ENCODE measurements at places on chromosomes 5 and 9.

- no peak for DNase-seq
Observed at GRCh38 chr5:175696139-175696854, 38.4 kb downstream of the HRH2 start.

DNA sequence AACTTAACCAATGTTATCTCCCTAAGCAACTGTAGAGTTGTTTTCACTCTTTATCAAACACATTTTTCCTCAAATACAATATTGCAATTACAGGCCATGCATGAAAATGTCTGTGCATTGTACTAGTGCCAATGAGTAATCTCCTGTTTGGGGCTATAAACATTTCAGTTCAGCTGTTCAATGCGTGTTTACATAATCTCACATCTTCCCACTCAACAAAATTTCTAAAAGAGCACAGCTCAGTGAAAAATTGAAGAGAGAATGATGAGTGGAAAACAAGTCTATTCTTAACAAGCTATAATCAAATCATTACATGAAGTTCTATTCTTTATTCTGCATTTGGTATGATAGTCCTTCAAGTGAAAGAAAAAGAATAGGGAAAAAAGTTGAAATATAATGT lies 780.5 kb upstream of the CDH9 start:
- no peak for DNase-seq

- DNase-seq: peak; percentile 89
Observed at GRCh38 chr5:153476767-153477166, 13.7 kb upstream of the GRIA1 start.

- DNase-seq: no peak
Observed at GRCh38 chr5:129803403-129803802, 55.5 kb downstream of the MINAR2 start.

DNA sequence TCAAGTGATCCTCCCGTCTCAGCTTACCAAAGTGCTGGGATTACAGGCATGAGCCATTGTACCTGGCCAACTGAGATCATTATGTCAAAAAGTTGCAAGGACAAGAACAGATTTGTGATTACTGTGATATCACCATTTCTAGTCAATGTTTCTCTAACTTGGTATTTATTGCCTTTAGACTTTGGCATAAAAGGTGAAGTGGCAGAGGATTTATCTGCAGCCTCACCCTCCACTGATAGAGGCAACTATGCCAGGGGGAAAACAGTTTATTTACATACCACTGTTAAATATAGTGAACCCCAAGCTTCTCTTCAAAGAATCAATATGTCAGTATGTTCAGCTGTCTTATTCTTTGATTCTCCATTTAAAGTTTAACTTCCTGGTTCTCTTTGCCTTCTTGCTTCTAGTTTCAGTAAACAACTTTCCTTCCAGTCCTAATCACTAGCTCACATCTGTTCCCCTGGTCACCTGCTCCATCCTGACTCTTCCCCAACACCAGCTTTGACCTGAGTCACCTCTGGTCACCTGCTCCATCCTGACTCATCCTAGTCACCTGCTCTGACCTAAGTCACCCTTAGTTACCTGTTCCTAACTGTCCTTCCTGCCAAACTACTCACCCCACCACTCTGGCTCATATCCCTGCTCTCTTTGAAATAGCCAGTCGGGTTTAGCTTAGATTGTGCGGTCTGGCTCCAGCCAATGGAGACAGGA lies 29.9 kb downstream of the SEMA6A start:
- no peak for DNase-seq

DNA sequence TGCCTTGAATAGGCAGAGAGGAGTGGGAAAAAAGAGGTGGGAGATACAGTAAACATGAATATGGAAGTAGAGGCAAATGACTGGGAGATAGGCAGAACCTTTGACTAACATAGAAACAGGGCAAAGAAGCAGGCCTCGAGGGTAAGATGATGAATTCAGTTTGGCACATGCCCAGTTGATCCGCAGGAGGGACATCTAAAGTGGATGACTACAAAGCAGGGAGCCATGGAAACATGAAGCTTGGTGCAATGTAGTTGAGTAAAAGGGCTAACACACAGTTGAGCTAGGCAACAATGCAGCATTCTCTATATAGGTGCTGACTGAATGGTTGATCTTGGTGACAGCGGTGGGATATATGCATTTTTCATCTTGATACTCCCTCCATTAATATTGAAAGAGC lies 253.8 kb downstream of the DMRT2 start:
- no peak for DNase-seq

DNA sequence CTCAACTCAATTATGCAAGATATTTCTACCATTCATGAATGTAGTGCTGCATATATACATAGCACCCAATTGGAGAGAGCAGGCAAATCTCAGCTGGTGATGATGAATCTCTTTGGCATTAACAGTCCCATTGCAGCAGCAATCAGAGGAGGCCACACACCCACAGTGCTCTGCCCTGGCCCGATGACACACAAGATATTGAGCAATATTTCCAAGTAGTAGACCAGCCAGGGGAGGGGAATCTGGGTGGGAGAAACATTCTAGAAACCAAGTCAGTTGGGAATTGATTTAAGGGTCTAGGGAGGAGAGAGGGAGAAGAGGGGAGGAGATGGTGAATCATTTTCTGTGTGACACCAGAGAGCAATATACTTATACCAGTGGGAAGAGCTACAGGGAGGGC lies 14.9 kb upstream of the C5orf63 start:
- DNase-seq: peak; percentile 98

GRCh38 chr9:36572515-36573418 lies at the start of gene MELK:
MELK (plus strand) TSS chr9:36572895; CDS start chr9:36581682, 8,787 bp downstream.
- DNase-seq: peak; percentile 67

DNA sequence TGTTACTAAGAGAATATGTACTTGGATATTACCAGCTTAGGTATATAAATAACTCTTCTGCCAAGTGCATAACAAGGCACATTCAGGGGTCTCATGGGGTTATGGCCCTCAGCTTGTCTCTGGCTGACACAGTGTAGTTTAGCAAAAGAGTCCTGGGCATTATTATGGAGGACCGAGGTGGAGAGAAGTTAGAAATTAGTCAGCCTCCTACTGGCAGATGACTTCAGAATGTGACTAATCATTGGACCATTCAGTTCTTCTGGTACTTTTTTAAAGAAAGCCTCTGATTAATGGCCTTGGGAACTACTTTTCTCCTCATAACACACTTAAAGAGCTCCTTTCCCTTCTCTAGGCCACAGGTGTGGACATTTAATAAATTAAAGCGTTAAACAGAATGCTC lies 178.9 kb downstream of the SH3GL2 start:
- DNase-seq: no peak

DNA sequence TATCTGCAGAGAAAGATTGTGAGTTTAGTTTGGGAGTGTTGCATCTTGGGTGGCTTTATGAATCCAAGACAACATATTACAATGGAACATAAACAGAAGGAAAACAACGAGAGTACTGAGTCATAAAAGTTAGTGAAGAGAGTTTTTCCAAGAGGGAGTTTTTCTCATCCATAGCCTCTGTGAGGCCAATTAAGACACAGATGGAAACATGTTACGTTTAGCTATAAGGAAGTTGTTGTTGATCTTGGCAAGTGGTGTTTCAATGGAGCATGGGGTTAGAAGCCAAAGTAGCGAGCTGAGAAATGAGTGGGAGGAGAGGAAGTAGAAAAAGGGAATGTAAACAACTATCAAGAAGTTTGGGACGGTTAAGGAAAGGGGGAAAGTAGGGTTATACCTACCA lies 53.3 kb upstream of the SPATA31D4 start:
- DNase-seq: peak; percentile 91
